ENCODE measurements at places on chromosomes 4 and X.
A peak's percentile ranks its signal among the peaks of the same experiment; 100 is the strongest.

GRCh38 chr4:173386751-173387150 lies 12.2 kb downstream of the SCRG1 start:
- no peak for DNase-seq

DNA sequence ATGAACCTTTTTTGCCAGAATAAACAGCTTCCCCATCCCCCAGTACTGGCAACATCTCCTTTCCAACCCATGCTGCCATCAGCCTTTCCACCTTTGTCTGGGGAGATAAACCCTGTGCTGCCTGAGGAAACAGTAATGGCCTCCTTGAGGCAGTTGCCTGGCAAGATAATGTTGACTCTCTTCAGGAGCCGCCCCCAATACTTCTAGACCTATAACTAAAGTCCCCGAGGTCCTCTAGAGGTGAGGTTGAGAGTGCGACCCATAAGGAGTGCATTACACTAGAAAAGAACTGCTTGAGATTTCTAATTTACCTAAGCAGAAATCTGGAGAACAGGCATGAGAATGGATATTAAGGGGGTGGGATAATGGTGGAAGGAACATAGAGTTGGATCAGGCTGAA lies 963.2 kb upstream of the PCDH7 start:
- no peak for DNase-seq

DNA sequence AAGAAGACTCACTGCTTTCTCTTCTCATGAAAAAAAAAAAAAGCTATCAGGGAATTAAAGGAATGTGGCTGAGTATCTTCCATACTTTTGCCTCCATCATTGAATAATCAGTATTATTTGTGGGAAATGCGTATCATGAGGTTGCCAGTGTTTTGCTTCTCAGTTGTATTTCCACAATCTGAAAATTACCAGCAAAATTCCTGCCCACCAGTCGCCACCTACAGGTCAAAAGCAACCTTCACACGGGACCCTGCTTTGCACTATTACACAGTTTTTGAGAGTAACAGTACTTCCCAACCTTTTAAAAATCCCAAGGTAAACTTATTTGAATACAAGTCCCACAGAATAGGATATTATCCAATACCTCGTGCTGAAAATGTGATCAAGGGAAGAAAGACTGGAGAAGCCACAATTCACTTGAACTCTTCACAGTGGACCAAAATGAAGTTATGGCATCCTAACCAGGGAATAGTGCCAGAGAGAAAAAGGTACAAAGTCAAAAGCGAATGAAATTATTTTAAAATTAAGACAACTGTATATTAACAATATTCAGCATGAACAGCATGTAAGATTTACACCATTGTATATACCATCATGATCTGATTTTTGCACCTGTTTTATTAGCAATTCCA lies 30.4 kb downstream of the PGRMC1 start:
- peak; percentile 21 for DNase-seq

- DNase-seq: peak; percentile 50
Measured at GRCh38 chrX:118823263-118824172, at the start of gene ZCCHC12. Gene ZCCHC12 (plus strand): TSS chrX:118823824. CDS start chrX:118825245, 1,421 bp downstream.

- no peak for DNase-seq
Measured at GRCh38 chrX:104697294-104697693, 131.3 kb downstream of the IL1RAPL2 start.

DNA sequence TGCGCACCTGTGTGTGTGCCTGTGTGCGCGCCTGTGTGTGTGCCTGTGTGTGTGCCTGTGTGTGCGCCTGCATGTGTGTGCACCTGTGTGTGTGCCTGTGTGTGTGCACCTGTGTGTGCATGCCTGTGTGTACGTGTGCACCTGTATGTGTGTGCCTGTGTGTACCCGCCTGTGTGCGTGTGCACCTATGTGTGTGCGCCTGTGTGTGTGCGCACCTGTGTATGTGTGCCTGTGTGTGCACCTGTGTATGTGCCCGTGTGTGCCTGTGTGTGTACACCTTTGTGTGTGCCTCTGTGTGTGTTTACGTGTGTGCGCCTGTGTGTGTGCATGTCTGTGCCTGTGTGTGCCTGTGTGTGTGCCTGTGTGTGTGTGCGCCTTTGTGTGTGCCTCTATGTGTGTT lies 33.5 kb downstream of the ZFP42 start:
- DNase-seq: no peak

GRCh38 chrX:15681433-15681832 lies 16.8 kb upstream of the CLTRN start:
- DNase-seq: no peak

- no peak for DNase-seq
Measured at GRCh38 chrX:81280148-81280547, 78.2 kb downstream of the SH3BGRL start.

DNA sequence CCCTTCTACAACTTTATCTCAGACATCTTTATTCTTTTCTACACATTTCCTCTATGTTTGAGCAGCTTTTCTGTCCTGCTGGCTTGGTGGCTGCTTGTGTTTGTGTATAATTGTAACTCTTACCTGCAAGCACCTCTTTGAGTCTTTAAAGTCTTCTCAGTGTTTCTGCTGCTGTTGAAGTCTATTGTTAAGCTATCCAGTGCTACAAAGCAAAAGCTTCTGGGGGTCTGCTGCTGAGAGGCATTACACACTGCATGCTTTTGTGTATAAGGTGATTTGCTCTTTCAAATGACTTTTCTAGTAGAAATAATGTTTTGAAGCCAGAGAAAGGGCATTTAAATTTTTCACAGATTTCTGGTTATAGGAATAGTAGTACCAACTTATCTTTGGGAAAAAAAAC lies 241.8 kb downstream of the DTHD1 start:
- no peak for DNase-seq

GRCh38 chr4:137957806-137958205 lies 284.3 kb downstream of the SLC7A11 start:
- no peak for DNase-seq

DNA sequence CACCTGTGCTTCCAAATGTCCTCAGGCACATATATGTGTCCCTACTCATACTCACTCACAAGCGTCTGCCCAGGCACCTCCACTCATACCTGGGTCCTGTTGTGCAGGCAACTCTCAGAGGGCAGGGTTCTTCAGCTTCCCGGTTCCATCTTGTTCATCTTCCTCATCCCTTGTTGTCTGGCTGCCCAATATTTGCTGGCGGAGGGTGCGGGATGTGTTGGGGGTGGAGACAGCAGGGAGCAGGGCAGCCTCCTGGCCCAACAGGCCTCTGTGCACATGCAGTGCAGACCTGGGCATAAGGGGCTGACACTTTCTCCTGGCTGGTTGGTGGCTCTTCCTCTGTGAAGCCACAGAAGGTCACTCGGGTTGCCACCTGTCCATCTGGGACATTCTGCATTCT lies 32.1 kb downstream of the NBDY start:
- DNase-seq: no peak

- no peak for DNase-seq
Measured at GRCh38 chr4:6494431-6495295, 22.2 kb upstream of the PPP2R2C start.

DNA sequence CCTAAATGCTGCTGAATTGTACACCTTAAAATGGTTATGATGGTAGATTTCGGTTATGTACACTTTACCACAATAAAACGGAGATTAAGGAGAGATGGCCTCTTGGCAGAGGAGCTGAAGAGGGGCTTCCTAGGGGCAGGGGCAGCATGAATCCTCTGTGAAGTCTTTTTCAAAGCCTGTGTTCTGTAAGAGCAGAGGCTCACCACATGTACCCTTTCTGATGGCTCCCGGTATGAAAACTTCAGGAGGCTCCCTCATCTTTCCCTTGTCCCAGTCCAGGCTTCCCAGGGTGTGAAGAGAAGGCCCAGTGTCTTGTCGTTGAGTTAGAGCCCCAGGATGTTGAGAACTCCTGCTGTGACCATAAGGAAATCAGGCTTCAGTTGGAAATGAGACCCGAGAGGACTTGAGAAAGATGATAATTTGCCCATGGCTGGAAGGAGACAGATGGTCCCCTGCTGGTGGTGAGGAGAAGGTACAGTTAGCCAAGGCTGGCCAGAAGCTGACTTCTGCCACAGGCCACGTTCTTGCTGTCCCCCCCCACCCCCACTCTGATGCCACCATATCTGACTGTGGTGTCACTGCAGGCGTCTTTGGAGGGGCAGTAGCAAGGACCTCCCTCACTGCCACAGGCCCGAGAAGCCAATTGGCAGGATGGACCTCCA lies 31.8 kb upstream of the MTM1 start:
- DNase-seq: no peak

DNA sequence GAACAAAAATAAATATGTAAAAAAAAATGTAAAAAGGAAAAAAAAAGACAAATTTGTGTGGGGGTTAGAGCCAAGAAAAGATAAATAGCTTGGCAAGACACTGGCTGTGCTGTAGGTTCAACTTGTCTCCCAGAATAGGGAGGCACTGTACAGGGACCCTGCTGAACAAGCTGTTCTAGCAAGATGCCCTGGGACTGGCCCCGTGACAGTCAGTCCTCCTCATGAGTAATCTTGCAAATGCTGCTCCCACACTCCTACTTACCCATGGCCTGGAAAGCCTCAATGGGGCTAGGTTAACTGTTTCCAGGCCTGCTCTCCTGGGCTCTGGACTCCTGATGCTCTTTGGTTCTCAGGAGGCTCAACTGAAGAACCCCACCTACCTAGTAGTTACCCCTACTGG lies 106.8 kb downstream of the ATG4A start:
- no peak for DNase-seq

- no peak for DNase-seq
Measured at GRCh38 chr4:16129336-16129735, 45.5 kb upstream of the PROM1 start.

DNA sequence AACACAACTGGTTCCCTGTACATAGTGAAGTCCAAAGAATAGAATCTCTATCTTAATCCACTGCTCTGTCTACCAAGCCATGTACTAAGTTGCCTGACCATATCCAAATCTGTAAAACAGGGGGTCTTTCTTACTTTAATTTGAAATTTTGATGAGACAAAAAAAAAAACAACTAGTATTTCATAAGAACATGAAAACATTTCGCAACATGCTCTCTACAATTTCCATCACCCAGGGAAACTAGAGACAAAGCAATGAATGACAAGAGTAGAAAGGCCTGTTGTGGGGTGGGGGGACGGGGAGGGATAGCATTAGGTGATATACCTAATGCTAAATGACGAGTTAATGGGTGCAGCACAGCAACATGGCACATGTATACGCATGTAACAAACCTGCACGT lies 279.9 kb downstream of the PPP3CA start:
- DNase-seq: no peak

- no peak for DNase-seq
Measured at GRCh38 chr4:169770416-169770815, 12.7 kb upstream of the HPF1 start.

- no peak for DNase-seq
Measured at GRCh38 chr4:155899891-155900290, 3.6 kb upstream of the TDO2 start.

GRCh38 chr4:73650250-73650649 lies 30.0 kb upstream of the RASSF6 start:
- no peak for DNase-seq

- no peak for DNase-seq
Measured at GRCh38 chr4:1676605-1677525, 7.2 kb downstream of the FAM53A start.

DNA sequence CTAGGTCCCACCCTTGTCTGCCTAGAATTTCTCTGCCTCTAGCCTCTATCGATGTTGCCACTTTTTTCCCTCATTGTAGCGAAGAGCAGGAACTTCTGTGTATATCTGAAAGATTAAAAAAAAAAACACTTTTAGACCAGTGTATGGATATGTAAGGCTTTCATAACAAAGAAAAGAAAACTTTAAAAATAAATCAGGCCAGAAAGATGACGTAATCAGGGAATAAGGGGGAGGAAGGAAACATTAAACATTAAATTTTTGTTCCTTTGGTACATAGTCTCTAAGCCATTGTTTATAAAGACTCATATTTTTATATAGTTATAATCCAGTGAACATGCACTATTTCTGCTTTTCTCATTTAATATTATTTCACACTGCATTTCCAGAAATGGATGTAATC lies 26.2 kb upstream of the FTHL17 start:
- DNase-seq: no peak

GRCh38 chrX:143634663-143635455 lies 1.0 kb downstream of the SLITRK4 start:
- no peak for DNase-seq

DNA sequence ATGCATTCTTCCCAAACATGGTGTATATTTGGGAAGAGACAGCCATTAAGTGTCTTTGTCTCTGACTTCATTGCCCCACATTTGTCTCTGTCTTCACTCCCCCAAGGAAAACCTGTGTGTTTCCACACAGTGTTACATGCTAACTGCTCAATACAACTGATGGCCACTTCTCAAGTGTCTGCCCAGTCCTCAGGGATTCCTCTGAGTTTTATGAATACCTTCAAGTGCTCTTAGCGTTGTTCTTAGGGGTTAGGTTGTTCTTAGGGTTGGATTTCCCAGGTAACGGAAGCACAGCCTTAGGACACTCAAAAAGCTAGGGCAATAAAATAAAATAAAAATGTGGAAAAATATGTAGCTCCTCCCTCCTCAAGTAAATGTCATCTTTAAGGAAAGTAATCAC lies 64.7 kb upstream of the PLAC8 start:
- no peak for DNase-seq

- DNase-seq: no peak
Measured at GRCh38 chr4:134160211-134160610, 41.4 kb downstream of the PABPC4L start.

GRCh38 chrX:77768787-77769186 lies 17.2 kb downstream of the ATRX start:
- no peak for DNase-seq

GRCh38 chr4:60544981-60545380 lies 655.1 kb upstream of the ADGRL3 start:
- no peak for DNase-seq

GRCh38 chrX:136035663-136036062 lies 50.4 kb downstream of the SLC9A6 start:
- DNase-seq: no peak

DNA sequence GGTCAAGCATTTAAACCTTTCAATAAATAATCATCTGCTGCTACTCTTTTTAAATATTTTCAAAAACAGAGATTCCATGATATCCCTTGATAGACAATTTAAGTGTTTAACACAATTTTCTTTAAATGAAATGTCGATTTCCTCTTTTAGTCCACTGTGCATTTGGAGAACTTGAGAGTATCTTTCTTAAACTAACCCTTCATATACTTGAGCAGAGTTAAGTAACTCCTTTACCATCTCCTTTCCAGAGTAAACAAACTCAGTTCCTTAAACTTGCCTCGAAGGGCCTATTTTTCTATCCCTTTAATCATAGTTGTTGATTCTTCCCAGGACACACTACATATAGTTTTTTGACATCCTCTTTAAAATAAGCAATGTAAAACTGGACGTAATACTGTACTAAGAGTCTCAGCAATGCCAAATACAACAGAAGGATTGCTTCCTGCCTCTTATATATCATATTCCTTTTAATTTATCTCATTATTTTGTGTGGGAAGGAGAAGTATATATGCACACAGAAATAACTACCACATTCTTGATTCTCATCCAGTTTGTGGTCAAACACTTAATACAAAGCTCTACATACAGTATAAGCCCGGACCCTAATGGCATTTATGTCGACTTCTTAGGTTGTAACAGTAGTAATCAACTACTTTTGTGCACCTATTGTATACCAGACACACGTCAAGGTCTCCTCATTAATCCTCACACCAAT lies 22.8 kb downstream of the RAB28 start:
- no peak for DNase-seq

All from activated CD8-positive, alpha-beta memory T cell treated with anti-CD3 and anti-CD28 coated beads, Interleukin-2, amount 50 U/mL, for 4 hours (primary cell).